ENCODE measurements at places on chromosomes 1 and 21. TPM values are rescaled to one million over a fixed set of nuclear protein-coding genes. Genes with fewer than 3 reads are reported as not detected.

Gene SLC16A4
- total RNA-seq = 2.1 TPM

Gene SLC45A1
- total RNA-seq = 2.0 TPM

Gene MROH7
- total RNA-seq = 7.0 TPM

Gene TSPAN2
- 6.2 TPM for total RNA-seq

Gene SLC2A1
- total RNA-seq = 38.5 TPM

Gene COL16A1
- total RNA-seq = 16.1 TPM
